ENCODE measurements at places on chromosomes 7 and 10. TPM values are rescaled to one million over a fixed set of nuclear protein-coding genes. Genes with fewer than 3 reads are reported as not detected.

DNA sequence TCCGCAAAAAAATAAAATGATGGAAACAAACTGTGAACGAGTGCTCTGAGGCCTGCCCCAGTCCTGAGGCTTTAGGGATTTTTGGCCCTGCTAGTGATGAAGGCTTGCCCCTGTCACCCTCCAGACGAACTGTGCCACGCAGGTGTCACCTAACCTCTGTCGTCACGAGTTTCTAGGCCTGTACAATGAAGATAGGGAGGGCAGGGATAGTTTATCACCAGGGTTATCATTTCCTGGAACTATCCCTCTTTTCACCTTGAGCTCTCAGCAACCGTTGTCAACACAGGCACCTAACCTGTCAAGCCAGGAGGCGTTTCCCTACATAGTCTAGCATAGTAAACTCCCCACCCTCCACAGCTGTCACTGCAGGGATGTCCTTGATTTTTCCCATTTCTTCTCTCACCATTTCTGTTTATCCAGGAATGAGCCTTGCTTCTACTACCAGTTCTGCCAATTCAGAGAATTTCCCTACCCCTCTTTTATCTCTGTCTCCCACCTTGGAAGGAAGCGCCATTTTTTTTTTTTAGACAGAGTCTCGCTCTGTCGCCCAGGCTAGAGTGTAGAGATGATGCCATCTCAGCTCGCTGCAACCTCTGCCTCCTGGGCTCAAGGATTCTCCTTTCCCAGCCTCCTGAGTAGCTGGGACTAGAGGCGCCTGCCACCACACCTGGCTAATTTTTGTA lies 2.2 kb upstream of the ACHE start:
- H3K36me3 ChIP-seq, result no peaks in the 10 kb centered on the region
- no peak overlapping the region for H3K27ac ChIP-seq
- peaks cover 36% of the 10 kb centered on the region for H3K27me3 ChIP-seq
- H3K4me3 ChIP-seq, result no peak overlapping the region
- DNase-seq, result no peak
- H3K4me1 ChIP-seq, result no peaks in the 10 kb centered on the region

The OPN1SW gene
- total RNA-seq, result not detected

DNA sequence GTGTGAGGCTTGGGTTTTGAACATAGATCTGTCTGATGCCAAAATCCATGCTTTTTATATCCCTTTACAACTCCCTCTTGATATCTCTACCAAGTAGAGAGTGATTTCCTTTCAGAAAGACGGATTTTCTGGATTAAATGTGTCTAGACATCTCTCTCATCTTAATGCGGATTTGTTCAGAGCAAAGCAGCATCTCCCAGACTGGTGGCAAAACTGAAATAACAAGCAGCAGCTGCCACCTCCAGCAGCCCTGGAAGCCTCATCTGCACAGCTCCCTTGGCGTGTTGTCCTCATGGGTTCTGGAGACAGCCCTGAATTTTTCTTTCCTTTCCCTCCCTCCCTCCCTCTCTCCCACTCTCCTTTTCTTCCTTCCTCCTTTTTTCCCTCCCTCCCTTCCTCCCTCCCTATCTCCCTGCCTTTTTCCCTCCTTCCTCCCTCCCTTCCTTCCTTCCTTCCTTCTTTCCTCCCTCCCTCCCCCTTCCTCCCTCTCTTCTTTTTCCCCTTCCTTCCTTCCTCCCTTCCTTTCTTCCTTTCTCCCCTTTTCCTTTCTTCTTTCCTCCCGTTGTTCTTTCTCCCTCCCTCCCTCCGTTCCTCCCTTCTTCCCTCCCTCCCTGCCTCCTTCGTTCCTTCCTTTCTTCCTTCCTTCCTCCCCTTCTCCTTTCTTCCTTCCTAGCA lies 639.9 kb downstream of the TYW1 start:
- no peaks in the 10 kb centered on the region for H3K27me3 ChIP-seq
- no peaks in the 10 kb centered on the region for H3K4me1 ChIP-seq
- H3K4me3 ChIP-seq, result no peak overlapping the region
- no peaks in the 10 kb centered on the region for H3K36me3 ChIP-seq
- H3K27ac ChIP-seq, result no peak overlapping the region
- no peak for DNase-seq

GRCh38 chr10:11593612-11594011 lies 17.8 kb downstream of the USP6NL start:
- no peaks in the 10 kb centered on the region for H3K27me3 ChIP-seq
- H3K4me1 ChIP-seq, result peaks cover 6% of the 10 kb centered on the region
- H3K36me3 ChIP-seq, result peaks cover 5% of the 10 kb centered on the region
- H3K4me3 ChIP-seq, result no peak overlapping the region
- H3K27ac ChIP-seq, result no peak overlapping the region

- no peaks in the 10 kb centered on the region for H3K36me3 ChIP-seq
- H3K27ac ChIP-seq, result no peak overlapping the region
These were observed 86.0 kb upstream of the PODXL start for GRCh38 chr7:131642429-131642828.

DNA sequence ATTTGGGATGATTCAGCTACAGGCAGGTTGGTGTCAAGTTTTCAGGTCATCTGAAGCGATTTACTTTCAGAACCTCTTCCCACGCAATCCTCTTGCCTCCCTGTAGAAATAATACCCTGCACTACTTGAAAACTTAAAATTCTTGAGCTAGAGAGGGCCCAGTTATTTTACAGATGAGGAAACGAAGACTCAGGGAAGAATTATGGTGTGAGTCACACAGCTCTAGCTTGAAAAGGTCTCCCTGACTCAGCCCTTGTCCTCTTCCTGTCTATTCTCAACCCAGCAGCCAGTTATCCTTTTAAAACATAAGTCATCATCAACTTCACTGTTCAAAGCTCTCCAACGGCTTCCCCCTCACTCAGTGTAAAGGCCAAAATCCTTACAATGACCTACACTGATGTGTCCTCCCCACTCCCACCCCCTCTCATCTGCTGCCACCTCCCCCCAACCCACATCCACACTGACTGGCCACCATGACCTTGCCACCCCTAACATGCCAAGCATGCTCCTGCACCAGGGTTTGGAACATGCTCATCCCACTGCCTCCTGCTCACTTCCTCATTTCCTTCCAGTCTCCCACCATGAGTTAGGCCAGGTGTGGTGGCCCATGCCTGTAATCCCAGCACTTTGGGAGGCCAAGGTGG lies 3.4 kb downstream of the DNMBP start:
- no peaks in the 10 kb centered on the region for H3K27me3 ChIP-seq
- peak overlapping the region; percentile 46 for H3K4me3 ChIP-seq
- H3K27ac ChIP-seq, result peak overlapping the region; percentile 92
- peaks cover 47% of the 10 kb centered on the region for H3K4me1 ChIP-seq
- peak; percentile 92 for DNase-seq
- no peaks in the 10 kb centered on the region for H3K36me3 ChIP-seq

GRCh38 chr10:125235093-125236069 lies 75.0 kb upstream of the CTBP2 start:
- H3K4me3 ChIP-seq, result no peak overlapping the region
- no peaks in the 10 kb centered on the region for H3K36me3 ChIP-seq
- no peak overlapping the region for H3K27ac ChIP-seq
- peaks cover 16% of the 10 kb centered on the region for H3K4me1 ChIP-seq
